Stimulated activated CD4-positive, alpha-beta T cell treated with anti-CD3 and anti-CD28 coated beads, Interleukin-1b, Interleukin-23, amount 100 ng/mL, for 24 hours (primary cell): ENCODE measurements at places on chromosomes 4 and X.

GRCh38 chr4:14924812-14925344, 77.4 kb upstream of the CPEB2 start:
- DNase-seq, result no peak

DNA sequence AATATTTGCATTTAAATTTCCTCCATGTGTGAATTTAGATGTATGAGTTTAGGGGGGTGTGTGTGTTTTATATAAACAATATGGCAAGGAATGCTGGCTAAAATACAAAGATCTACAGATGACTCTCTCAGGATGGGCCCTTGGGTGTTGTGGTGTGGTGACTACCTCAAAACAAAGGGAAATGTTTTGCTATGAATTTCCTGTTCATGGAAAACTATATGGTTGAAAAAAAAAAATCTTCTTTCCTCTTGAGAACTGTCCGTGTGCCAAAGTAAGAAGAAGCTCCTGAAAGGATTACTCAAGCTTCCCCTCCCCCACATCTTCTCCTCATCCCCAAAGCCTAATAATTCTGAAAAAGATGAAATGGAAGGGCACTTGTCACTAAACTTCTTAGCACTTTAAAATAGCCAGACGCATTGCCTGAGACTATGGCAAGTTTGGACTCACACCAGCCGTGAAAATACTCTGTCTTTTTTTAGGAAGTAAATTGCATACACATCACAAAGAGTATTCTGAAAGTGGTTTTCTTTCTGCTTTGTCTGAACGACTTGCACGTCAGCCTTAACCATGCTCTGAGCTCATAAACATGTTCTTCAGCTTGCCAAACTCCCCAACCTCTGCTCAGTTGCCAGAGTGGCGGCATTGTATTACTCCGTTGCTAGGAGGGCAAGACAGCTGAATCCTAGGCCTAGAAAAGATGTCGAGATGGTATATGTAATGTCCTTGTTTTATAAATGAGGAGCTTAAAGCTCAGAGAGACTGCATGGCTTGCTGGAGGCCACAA, 250.4 kb upstream of the JADE1 start:
- DNase-seq, result no peak

DNA sequence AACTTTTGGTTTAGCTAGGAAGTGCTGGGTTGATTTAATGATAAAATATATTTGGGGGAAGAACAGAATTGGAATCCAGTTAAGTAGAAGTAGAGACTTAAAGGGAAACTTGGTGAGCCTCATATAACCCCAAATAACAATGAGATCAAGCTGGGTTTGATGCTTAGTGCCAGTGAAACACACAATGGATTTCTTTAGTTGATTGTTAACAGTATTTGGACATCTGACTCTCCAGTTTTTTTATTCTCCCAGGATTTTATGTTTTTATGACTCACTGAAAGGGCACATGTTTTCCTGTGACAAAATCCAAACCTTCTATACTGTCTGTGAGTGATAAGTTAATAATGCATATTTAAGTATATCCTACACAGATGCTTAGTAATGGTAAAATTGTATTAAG, 2.7 kb upstream of the NEUROG2 start:
- no peak for DNase-seq

- no peak for DNase-seq
These were observed 124.0 kb downstream of the KIT start for GRCh38 chr4:54781756-54782155.

DNA sequence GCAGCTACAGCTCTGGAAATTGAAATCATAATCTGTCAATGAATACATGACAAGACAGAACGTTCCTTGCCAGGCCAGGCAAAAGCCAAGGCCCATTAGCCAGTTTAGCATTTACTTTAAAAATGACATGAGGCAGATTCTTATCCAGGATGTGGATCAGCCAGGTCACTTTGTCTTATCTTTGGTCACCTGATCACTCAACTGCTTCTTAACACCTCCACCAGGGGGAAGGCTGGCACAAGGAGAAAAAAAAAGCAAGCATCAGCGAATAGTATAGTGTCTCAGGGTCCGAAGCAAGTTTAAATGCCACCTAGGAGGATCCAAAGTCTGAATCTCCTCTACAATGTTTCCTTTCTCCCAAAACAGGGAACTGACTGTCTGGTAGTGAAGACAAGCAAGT, 18.8 kb downstream of the ATP1B4 start:
- no peak for DNase-seq

DNA sequence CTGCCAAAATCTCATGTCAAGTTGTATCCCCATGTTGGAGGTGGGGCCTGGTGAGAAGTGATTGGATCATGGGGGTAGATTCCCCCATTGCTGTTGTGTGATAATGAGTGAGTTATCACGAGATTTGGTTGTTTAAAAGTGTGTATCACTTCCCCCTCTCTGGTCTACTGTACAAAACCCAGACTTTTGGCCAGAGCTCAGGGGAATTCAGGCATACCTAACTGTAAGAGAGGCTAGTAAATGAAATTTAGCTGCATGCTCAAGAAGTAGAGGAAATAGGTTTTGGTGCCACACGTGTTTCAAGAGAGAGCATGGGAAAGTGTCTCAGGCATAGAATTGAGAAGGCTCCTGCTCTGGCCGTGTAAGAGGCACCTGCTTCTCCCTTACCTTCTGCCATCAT, 190.5 kb upstream of the GALNTL6 start:
- DNase-seq, result no peak

- DNase-seq, result no peak
These were observed 27.0 kb downstream of the ARHGEF9 start for GRCh38 chrX:63758011-63758410.

GRCh38 chr4:110296892-110297291, 98.5 kb upstream of the ELOVL6 start:
- DNase-seq, result no peak

GRCh38 chrX:477441-478012, 90.8 kb upstream of the PPP2R3B start:
- no peak for DNase-seq

DNA sequence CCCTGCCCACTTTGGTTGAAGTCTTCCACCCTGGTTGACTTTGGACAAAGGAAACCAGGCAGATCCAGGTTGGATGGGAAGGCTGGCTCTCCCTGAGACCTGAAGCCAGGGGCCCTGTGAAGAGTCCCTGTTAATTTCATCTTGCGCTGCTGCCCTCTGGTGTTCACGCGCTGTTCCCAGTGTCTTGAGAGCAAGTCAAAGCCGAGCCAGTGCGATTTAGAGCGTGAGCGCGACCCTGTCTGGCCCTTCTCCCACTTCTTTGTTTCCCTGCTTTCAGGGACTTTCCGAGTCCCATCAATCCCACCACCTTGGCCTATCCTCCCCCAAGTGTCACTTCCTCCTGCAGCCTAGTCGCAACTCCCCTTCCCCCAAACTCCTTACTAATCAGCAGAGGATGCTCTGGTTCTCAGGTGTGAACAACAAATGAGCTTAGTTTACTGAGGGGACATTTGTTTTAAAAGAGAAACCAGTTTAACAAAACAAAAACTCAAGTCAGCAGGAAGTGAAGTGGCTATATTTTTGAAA, 25.8 kb upstream of the CHRNA9 start:
- peak; percentile 85 for DNase-seq

DNA sequence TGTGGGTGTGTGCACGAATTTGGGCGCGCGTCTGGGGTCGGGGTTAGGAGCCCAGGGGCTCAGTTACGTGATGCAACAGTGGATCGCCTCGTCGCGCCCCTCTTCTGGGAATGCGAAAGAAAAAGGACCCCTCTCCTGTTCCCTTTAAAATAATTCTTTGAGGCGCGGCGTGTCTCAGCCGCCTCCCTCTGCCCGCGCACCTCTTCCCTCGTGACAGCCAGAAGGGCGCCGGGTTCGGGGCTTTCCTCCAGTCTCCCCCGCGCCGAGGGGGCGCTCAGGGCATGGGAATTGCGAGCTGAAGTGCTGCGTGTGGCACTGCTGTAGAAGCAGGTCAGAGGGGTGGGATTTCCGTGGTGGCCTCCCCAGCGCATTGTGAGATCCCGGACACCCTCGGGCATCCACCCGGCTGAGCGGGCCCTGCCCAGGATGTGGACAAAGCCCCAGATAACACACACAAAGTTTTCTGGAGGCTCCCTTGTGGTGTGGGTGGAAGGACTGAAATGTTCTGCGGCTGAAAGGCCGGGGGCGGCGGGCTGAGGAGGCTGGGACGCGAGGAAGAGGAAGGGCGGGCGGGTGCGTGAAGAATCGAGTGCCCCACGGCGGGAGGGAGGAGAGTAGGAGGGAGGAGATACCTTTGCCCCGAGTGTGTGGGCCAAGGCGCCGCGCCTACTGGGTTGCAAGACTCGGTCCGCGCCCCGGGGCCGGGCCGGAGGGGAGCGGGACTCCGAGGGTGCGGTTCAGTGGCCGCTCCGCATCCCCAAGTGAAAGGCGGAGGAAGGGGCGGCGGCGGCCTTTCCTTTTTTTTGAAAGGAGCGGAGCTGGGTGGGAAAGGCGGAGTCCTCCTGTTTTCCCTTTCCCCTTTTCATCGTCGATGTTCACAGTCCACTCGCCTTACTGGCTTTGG, 752 bp downstream of the SEPTIN11 start:
- DNase-seq, result peak; percentile 24

DNA sequence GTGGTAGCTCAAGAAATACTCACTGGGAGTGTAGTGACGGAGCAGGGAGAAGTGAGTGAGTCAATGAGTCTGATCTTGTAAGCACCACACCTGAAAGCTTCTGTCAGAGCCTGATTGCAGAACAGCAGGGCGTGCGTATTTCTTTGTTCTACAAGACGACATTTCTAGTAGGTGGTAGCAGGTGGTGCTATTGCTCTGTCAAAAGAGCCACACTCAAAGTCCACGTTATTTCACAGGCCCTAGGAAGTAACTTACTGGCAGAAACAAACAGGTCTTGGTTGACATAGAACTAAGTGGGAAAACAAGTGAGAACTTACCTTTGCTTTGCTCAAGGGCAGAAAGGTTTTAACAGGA, 46.4 kb upstream of the SPRY1 start:
- DNase-seq, result no peak

DNA sequence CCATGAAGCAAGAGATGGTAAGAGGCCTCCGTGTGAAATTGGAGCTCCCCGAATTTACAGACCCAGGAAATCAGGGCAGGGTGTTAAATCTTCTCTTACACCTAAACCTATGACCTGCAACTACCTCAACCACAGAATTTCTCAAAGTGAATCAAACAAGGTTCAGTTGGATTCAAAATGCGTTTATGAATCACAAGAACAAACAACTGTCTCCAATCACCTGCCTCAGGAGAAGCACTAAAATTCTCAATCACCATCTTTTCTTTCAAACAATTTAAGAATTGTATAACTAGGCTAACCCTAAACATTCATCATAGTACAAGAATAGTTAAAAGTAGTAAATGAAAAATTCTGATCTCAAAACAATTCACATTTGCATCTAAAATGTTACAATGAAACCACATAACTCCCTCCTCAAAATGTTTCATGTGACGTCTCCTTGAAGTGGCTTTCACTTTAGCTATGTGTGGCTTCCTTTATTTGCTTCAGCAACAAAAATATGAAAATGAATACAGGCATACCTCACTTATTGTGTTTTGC, 19.2 kb downstream of the PPP3CA start:
- no peak for DNase-seq

- no peak for DNase-seq
These were observed 94.1 kb upstream of the GALNT7 start for GRCh38 chr4:173074501-173074946.

DNA sequence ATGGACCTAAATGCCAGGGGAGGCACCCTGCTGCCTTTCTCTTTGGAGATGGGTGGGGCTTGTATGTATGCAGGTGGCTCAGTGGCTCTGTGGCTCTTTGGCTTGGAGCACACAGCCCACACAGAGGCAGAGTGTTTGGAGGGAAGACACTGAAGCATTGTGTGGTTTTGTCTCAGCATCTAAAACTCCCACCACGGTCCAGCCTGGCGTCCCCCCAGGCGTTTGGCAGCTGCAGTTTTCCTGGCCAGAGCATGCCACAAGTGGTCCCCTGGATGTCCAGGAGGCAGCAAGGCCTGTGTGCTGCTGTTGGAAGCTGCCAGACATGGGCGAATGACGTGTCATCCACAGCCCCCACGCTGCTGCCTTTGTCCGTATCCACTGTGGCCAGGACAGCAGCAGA, 32.2 kb upstream of the PSAPL1 start:
- DNase-seq, result no peak

GRCh38 chr4:8128100-8128856, 30.3 kb downstream of the ABLIM2 start:
- DNase-seq, result no peak

DNA sequence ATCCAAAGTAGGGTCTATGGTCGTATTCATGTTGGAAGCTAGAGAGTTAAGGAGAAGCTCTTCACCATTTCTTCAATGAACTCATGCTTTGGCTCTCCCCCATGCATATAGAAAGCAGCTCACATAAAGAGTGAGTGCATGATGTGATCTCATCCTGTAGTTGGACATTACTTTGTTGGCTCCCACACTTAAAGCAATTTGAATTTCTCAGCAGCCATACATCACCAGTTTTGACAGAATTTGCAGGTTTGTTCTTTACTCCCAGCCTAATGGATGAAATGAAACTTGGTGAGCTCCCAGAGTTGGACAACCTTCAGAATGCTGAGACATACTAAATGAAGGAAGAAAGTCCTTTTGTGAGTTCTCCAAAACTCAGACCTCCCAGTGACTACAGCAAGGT, 613.5 kb downstream of the IQCM start:
- DNase-seq, result no peak

GRCh38 chrX:3066555-3066954, 25.3 kb downstream of the ARSF start:
- DNase-seq, result no peak

DNA sequence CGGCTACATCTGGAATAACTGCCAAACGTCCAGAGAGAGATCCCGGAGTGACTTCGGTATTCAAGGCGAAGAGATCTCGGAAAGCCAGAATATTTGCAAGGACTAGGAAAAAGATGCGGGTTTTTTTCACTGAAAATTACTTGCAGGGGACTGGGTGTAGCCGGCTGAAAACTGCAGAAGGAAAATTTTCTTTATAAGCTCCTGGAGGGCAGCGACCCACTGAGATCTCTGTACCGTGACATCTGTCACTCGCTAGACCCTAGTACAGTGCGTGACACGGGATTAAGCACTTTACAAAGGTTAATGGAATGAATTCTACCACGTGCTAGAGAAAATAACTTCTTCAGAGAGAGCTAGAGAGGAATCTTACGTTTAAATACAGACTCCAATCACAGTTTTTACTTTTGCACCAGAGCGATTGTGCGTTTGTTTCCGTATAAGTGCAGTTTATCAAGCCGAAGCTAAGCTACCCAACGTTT, 1.1 kb upstream of the LCORL start:
- DNase-seq, result no peak

GRCh38 chr4:139493176-139493575, 39.3 kb downstream of the RAB33B start:
- no peak for DNase-seq

DNA sequence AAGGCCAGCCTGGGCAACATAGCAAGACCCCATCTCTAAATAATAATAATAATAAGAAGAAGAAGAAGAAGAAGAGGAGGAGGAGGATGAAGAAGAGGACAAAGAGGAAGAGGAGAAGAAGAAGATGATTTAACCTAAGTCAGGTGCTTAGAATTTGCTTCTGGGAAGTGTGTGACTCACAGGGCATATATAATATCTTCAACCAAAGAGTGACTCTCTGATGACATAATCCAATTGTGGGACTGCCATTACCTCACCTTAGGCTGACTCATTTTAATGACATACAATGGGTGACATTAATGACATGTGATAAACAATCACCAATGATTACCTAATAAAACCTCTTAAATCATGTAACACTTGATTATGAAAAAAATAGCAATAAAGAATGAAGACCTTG, 32.7 kb upstream of the MBTPS2 start:
- no peak for DNase-seq

- no peak for DNase-seq
These were observed 572.1 kb downstream of the NLGN4X start for GRCh38 chrX:5656544-5656943.

- no peak for DNase-seq
These were observed 17.4 kb upstream of the ADH4 start for GRCh38 chr4:99161373-99162099.

GRCh38 chr4:100014616-100015015, 64.5 kb upstream of the H2AZ1 start:
- DNase-seq, result no peak
